Fibroblast of lung (primary cell): ENCODE measurements at places on chromosomes 6 and 20. TPM values are rescaled to one million over a fixed set of nuclear protein-coding genes. Genes with fewer than 3 reads are reported as not detected.
A peak's percentile ranks its signal among the peaks of the same experiment; 100 is the strongest.

DNA sequence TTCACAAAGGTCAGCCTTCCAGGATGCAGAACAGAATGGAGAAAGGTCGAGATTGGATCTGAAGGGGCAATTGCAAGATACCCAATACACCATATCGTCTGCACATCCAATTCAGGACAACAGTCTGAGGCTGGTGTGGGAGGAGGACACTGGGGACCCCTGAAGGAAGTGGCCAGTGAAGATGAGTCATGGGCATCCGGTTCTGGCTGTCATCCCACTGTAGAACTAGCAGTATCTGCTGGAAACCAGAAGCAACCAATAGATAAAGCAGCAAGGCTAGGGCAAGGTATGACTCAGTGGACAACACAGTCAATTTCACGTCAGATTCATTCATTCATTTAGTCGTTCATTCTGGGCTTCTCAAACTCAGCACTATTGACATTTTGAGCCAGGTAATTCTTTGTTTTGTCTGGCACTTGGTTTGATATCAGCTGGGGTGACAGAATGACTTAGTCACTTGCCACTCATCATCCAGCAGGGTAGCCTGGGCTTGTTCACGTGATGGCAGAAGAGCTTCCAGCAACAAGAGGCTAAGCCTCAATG, 30.3 kb upstream of the SHLD1 start:
- H3K4me3 ChIP-seq, result no peak overlapping the region
- no peaks in the 10 kb centered on the region for H3K4me1 ChIP-seq
- H3K27me3 ChIP-seq, result no peaks in the 10 kb centered on the region
- no peak overlapping the region for H3K27ac ChIP-seq
- DNase-seq, result no peak

GRCh38 chr20:56924292-56925081, 295.4 kb downstream of the TFAP2C start:
- H3K4me1 ChIP-seq, result no peaks in the 10 kb centered on the region
- no peak overlapping the region for H3K4me3 ChIP-seq
- peak; percentile 2 for DNase-seq

Gene PLTP
- polyA plus RNA-seq, result 28.5 and 63.1 TPM in 2 replicates

DNA sequence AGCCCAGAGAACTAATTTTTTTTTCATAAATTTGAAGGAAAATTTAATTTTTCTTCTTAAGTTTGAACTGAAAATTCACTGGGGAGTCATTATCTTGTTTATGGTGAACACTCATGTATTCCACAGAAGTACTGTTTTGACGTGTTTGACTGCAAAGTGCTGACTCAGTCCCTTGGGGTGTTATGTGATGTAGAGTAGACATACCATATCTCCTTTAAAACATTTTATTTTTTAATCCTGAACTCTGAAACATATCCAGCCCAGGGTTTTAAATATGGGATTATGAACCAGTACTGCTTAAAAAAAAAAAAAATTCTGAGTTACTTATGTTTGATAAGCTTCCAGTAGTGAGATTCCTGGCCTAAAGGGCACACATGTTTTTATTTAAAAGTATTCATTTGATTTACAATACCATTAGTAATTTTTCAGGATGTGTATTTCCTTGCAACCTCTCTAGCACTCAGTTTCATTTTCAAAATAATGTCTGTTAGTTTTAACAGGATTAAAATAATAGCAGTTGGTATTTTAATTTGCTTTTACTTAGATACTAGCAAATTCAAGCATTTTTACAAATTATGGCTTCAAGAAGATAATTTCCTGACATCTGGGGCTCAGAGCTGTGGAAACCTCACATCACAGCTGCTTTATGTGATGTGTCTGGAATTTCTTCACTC, 81.7 kb upstream of the PDE10A start:
- no peaks in the 10 kb centered on the region for H3K4me1 ChIP-seq
- H3K27me3 ChIP-seq, result no peaks in the 10 kb centered on the region
- DNase-seq, result peak; percentile 7
- H3K4me3 ChIP-seq, result no peak overlapping the region
- no peak overlapping the region for H3K27ac ChIP-seq
- no peaks in the 10 kb centered on the region for H3K36me3 ChIP-seq

Gene SYCP2
- polyA plus RNA-seq, result 0.24 and 0.77 TPM in 2 replicates

Gene RNF144B
- 0.29 and 0.61 TPM in 2 replicates for polyA plus RNA-seq

DNA sequence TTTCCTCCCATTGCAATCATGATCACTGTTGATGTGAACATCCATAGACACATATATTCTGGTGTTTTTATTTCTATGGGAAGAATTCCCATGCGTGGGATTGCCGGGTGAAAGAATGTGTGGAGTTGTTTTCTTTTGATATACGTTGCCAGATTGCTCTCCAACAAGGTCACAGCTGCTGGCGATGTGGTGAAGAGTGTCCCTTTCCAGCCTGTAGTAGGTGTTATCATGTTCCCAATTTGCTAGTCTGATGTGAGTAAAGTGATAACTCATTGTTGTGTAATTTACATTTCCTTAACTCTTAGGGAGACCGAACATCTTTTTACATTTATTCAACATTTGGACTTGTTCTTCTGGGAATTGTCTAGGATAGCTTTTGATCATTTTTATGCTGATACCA, 14.5 kb upstream of the ELMO2 start:
- DNase-seq, result no peak
- no peaks in the 10 kb centered on the region for H3K36me3 ChIP-seq
- no peak overlapping the region for H3K27ac ChIP-seq
- no peak overlapping the region for H3K4me3 ChIP-seq

DNA sequence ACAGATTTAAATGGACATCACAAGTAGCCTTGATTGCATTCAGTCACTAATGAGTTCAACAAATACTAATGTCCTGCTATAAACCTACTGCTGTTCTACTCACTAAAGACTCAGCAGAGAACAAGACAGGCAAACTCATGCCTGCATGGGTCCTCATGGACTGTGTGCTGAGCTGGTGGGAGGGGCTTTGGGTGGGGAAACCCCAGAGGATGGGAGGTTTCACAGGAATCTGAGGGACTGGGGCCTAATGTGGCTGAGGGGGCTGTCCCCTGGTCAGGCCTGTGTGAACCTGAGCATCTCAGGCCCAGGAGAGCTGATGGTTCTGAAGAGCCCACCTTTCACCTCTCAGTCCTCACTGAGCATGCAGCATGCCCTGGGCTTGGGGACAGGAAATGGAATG, 1.4 kb downstream of the CST8 start:
- H3K4me3 ChIP-seq, result no peak overlapping the region
- H3K27me3 ChIP-seq, result no peaks in the 10 kb centered on the region
- no peaks in the 10 kb centered on the region for H3K36me3 ChIP-seq
- H3K27ac ChIP-seq, result no peak overlapping the region

Gene NHLRC1
- polyA plus RNA-seq, result 1.1 and 1.7 TPM in 2 replicates

- no peaks in the 10 kb centered on the region for H3K4me1 ChIP-seq
- H3K27ac ChIP-seq, result no peak overlapping the region
- no peak for DNase-seq
- H3K27me3 ChIP-seq, result peaks cover 4% of the 10 kb centered on the region
These were observed 24.0 kb upstream of the FAM135A start for GRCh38 chr6:70389261-70389660.

DNA sequence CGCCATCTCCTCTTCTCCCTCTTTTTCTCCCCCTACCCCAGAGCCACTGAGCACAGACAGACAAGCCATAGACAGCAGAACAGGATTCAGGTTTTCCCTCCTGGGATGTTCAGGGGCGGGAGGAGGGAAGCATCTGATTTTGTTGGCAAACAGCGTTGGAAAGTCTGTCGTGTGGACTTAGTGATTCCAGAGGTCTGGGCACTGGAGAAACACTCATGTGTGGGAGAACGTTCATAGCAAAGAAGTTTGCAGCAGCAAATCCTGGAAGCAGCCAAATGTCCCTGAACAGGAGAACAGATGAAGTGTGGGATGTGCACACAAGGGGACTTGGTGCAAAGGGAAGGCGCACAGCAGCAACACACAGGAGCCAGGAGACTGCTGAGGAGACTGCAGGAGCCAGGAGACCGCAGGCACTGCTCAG, 264.1 kb upstream of the CDYL start:
- DNase-seq, result no peak
- no peak overlapping the region for H3K4me3 ChIP-seq
- no peak overlapping the region for H3K27ac ChIP-seq
- no peaks in the 10 kb centered on the region for H3K27me3 ChIP-seq
- no peaks in the 10 kb centered on the region for H3K36me3 ChIP-seq

Gene CRISP2
- not detected in 2 replicates for polyA plus RNA-seq

DNA sequence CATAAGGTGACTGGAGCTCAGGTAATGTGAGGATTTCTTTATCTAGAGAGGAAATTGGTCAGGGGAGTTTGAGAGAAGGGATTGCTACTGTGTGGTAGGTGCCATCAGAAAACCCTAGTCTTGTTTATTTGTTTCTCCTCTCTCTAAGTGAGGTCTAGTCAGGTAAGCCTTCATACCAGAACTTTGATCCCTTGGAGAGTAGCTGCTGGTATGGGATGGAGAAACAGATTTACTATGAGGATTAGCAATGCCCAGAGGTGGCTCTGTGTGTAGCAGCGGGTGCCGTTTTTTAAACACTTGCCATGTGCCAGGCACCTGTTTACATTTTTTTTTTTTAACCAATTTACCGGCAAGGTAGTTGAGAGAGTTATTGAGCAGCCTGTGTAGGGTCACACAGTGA, 19.5 kb downstream of the CMTR1 start:
- H3K4me3 ChIP-seq, result no peak overlapping the region
- no peaks in the 10 kb centered on the region for H3K27me3 ChIP-seq
- DNase-seq, result no peak
- H3K27ac ChIP-seq, result no peak overlapping the region

GRCh38 chr6:41683273-41683522, 44.9 kb downstream of the MDFI start:
- H3K36me3 ChIP-seq, result no peaks in the 10 kb centered on the region
- H3K27me3 ChIP-seq, result no peaks in the 10 kb centered on the region
- H3K4me1 ChIP-seq, result peaks cover 2% of the 10 kb centered on the region
- H3K4me3 ChIP-seq, result no peak overlapping the region
- H3K27ac ChIP-seq, result no peak overlapping the region

Gene BANF2
- polyA plus RNA-seq, result not detected in 2 replicates

GRCh38 chr6:157050537-157051265, 272.6 kb downstream of the TMEM242 start:
- no peaks in the 10 kb centered on the region for H3K27me3 ChIP-seq
- no peak overlapping the region for H3K4me3 ChIP-seq
- no peaks in the 10 kb centered on the region for H3K36me3 ChIP-seq
- no peak for DNase-seq
- H3K27ac ChIP-seq, result no peak overlapping the region

Gene FAM209A
- 0.07 TPM in 1 of 2 replicates, not detected in the other for polyA plus RNA-seq

- DNase-seq, result no peak
- no peak overlapping the region for H3K27ac ChIP-seq
- no peaks in the 10 kb centered on the region for H3K27me3 ChIP-seq
- no peaks in the 10 kb centered on the region for H3K36me3 ChIP-seq
- no peak overlapping the region for H3K4me3 ChIP-seq
These were observed 165.3 kb upstream of the SNX9 start for GRCh38 chr6:157657754-157658153.

Gene EEF1A1
- polyA plus RNA-seq, result 13,707 and 15,755 TPM in 2 replicates

Gene LHFPL5
- not detected in 2 replicates for polyA plus RNA-seq

DNA sequence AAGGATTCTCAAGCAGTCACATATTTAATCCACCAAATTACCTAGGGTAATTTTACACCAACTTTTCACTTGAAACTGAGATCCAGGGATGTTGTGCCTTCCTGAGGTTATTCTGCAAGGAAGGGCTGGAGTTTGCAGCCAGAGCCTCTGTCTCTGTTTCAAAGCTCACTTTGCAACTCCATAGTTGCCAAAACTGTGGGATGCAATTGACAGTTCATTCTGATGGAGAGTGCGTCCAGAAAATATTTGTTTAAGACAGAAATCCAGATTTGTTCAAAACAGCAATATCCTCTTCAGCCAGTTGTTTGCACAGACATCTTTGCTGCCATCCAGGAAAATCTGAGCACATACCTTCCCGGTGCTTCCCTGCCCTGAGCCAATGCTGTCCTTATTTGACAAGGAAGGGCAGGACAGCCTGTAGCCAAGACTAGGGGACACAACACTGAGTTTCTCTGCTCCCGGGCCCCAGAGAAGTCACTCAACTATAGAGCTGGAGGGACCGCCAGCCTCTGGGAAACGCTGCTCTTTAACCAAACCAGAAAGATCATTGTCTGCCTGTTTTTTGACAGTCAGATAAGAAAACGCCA, 297.4 kb downstream of the HIVEP2 start:
- H3K27me3 ChIP-seq, result peaks cover 4% of the 10 kb centered on the region
- DNase-seq, result no peak
- H3K4me3 ChIP-seq, result no peak overlapping the region
- H3K36me3 ChIP-seq, result no peaks in the 10 kb centered on the region
- H3K27ac ChIP-seq, result no peak overlapping the region

- DNase-seq, result no peak
- H3K4me3 ChIP-seq, result no peak overlapping the region
- H3K27me3 ChIP-seq, result peaks cover 2% of the 10 kb centered on the region
- no peaks in the 10 kb centered on the region for H3K4me1 ChIP-seq
These were observed 246.1 kb downstream of the LY86 start for GRCh38 chr6:6834356-6835222.

Gene CALHM6
- polyA plus RNA-seq, result 0.18 and 1.3 TPM in 2 replicates

GRCh38 chr6:52403086-52403485, 17.1 kb upstream of the EFHC1 start:
- H3K27me3 ChIP-seq, result no peaks in the 10 kb centered on the region
- H3K4me3 ChIP-seq, result no peak overlapping the region

GRCh38 chr6:141398949-141399348, 733.8 kb upstream of the GJE1 start:
- no peak for DNase-seq
- H3K4me1 ChIP-seq, result no peaks in the 10 kb centered on the region
- no peak overlapping the region for H3K4me3 ChIP-seq
- no peaks in the 10 kb centered on the region for H3K36me3 ChIP-seq
- H3K27me3 ChIP-seq, result no peaks in the 10 kb centered on the region

Gene CNR1
- not detected in 2 replicates for polyA plus RNA-seq

DNA sequence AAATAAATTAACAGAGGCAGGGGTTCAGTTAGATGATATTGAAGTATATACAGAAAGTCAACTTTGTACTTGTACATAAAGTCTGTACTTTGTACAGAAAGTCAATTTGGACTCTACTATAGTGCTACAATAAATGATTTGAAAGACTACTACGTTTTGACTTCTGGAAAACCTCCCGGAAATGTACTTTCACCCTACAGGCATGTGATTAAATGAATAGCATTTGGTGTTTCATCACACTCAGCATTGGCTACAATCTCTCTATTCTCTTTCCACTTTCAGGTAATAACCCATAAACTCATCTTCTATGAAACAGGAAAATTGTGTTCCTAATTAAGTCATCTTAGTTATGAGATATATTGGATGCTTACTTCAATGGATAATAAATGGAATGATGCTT, 25.6 kb upstream of the MC3R start:
- H3K4me1 ChIP-seq, result no peaks in the 10 kb centered on the region
- no peaks in the 10 kb centered on the region for H3K36me3 ChIP-seq
- no peak for DNase-seq
- no peak overlapping the region for H3K4me3 ChIP-seq
- no peak overlapping the region for H3K27ac ChIP-seq

- no peaks in the 10 kb centered on the region for H3K4me1 ChIP-seq
- DNase-seq, result no peak
These were observed 59.2 kb downstream of the POPDC3 start for GRCh38 chr6:105120570-105120969.
